ENCODE measurements at places on chromosomes 2 and 18.

- DNase-seq = no peak
Observed at GRCh38 chr2:236180076-236180816, 12.1 kb upstream of the GBX2 start.

GRCh38 chr2:226137201-226137811, 662.3 kb downstream of the IRS1 start:
- DNase-seq = no peak

- no peak for DNase-seq
Observed at GRCh38 chr18:50569930-50570329, 10.0 kb downstream of the MAPK4 start.

- no peak for DNase-seq
Observed at GRCh38 chr18:39675368-39675767, 2109.8 kb upstream of the CELF4 start.

- peak; percentile 70 for DNase-seq
Observed at GRCh38 chr18:363301-364085, 95.6 kb upstream of the THOC1 start.

GRCh38 chr2:42824454-42824807, 32.0 kb upstream of the HAAO start:
- DNase-seq = no peak

DNA sequence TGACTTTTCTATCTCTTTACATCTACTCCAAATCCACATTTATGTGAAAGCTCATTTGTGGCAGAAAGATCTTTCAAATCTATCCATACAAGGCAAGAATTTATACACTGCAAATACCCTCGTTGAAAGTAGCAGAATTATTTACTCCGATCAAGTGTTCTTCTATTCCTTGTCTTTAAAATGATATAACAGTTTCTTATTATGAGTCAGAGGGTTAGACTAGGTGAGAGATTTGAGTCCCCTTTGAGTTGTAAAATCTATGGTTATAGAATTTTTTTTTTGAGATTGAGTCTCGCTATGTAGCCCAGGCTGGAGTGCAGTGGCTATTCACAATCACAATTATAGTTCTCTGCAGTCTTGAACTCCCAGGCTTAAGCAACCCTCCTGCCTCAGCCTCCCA, 5.6 kb upstream of the GREB1 start:
- DNase-seq = no peak

DNA sequence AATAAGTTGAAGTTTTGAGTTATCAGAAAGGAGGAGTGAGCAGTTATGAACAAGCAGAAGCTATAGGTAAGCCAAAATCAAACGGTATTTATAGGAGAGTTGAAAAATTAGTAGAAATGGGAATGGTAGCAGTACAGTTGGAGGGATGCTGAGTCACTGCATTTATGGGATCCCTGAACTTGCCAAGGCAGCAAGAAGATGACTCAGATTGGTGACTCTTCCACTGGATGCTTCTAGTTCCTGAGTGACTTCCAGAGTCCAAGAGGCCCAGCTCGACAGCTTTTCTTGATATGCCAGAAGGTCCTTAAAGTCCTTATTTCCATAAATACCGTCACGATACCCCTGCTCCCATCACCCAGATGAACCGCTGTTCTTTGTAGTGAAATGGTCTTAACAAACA, 31.1 kb upstream of the ACTR3 start:
- DNase-seq = peak; percentile 72

GRCh38 chr18:26462355-26462754, 86.0 kb downstream of the KCTD1 start:
- no peak for DNase-seq

GRCh38 chr18:62751341-62751821, 36.0 kb downstream of the PHLPP1 start:
- peak; percentile 60 for DNase-seq

- DNase-seq = peak; percentile 50
Observed at GRCh38 chr2:160309585-160309984, 109.5 kb upstream of the ITGB6 start.

GRCh38 chr2:168939061-168939460, 38.0 kb downstream of the G6PC2 start:
- no peak for DNase-seq

DNA sequence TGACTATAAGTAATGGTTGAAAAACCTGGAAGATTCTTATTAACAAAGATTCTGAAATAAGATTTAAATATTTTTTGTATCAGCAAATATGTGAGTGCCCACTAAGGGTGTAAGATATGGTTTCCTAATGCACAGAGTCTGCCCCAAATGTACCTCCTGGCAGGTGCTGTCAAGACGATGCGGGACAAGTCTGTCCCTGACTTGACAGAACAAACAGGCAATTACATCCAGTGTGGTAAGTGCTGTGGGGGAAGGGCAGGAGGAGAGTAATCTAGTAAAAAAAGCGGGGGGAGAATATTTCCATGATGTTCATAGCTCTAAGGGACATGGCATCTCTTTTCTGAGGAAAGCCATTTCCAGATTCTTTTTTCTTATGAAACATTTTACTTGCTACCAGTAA, 127.5 kb downstream of the COL4A4 start:
- DNase-seq = no peak

- DNase-seq = peak; percentile 42
Observed at GRCh38 chr2:199471443-199472057, 13.8 kb upstream of the SATB2 start.

GRCh38 chr2:65316072-65316471, 88.4 kb downstream of the ACTR2 start:
- no peak for DNase-seq

- no peak for DNase-seq
Observed at GRCh38 chr2:114698520-114698919, 256.1 kb downstream of the DPP10 start.

GRCh38 chr2:143085125-143085784, 44.0 kb upstream of the ARHGAP15 start:
- no peak for DNase-seq

- DNase-seq = no peak
Observed at GRCh38 chr2:118969734-118970395, 27.9 kb downstream of the MARCO start.

- DNase-seq = peak; percentile 16
Observed at GRCh38 chr2:218834685-218835084, 3.1 kb upstream of the PRKAG3 start.

DNA sequence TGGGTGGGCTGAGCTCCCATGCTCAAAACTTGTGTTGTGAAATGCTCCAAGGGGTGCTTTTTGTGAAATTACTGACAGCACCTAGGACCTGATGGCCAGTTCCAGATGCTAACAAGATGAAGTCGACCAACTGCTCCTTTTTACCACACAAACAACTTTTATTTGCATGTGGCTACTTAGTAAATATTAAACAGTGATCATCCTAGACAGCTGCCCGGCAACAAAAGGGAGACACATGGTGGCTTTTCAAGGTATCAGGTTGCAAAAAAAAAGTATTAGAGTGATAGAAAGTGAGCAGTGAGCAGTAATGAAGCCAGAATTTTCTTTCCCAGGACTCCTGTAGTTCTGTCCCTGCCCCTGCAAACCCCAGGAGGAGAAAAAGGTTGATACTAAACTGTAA, 118.5 kb downstream of the RPIA start:
- DNase-seq = no peak

DNA sequence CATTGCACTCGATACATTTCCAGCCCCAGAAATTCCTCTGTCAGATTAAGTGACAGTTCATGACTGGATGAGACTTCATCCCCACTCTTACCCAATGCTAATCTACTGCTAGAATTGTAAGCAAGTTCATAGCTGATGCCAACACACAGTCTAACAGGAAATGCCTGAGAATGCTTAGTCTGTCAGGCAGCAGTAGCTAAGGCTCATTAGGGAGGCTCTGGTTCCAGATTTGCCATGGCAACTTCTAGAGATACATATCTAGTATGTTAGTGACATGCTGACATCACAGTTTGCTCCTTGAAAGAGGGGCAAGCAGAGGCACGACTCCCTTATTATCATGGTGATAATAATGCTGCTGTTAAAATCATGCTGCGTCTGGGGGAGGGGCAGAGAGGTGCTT, 198.4 kb downstream of the RBM43 start:
- peak; percentile 71 for DNase-seq

GRCh38 chr2:1721706-1722646, 22.3 kb downstream of the PXDN start:
- DNase-seq = peak; percentile 93

DNA sequence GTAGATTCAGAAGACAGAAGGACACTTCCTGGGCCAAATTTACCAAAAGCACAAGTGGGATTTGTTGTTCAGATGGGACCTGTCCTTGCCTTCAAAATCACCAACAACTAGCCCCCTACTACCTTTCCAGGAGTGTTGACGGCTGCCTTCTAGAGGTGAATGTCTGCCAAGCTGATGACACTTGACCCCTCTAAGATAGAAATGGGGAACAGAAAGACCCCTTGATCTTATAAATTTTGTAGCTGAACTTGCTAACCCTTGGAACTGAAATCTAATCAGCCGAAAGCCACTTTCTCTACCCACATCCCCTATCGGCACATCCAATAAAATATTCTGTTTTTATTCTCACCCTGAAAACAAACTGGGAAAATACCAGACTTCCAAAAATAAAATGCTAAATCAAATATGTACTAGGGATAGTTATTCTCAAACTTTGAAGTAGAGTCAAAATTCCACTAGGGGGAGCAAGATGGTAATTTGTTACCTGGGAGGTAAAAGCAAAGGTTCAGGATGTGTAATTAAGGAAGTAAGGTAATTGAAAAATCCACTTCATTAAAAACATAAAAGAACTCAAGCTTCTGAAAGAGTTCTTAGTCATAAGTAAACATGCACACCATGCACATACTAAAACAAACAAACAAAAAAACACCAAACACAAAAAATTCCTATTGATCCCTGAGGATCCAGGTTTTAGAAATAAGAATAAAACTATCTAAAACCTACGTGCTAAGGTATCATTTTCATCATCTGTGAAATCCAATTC, 119.2 kb downstream of the ANKRD44 start:
- peak; percentile 61 for DNase-seq

Measured in choroid plexus epithelial cell (primary cell).